Neural crest cell (in vitro differentiated cells): ENCODE measurements at places on chromosomes 5 and 9. TPM values are rescaled to one million over a fixed set of nuclear protein-coding genes. Genes with fewer than 3 reads are reported as not detected.

- no peak for DNase-seq
Observed at GRCh38 chr9:1202512-1203280, 152.5 kb downstream of the DMRT2 start.

DNA sequence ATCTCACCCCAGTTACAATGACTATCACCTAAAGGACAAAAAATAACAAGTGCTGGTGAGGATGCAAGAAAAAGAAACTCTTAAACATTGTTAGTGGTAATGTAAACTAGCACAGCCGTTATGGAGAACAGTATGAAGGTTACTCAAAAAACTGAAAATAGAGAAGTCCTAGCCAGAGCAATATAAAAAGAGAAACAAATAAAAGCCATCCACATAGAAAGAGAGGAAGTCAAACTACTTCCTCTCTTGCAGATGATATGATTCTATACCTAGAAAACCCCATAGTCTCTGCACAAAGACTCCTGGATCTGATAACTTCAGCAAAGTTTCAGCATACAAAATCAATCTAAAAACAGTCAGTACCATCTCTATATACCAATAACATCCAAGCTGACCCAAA is 221.5 kb upstream of the FAM174A start:
- DNase-seq: no peak

DNA sequence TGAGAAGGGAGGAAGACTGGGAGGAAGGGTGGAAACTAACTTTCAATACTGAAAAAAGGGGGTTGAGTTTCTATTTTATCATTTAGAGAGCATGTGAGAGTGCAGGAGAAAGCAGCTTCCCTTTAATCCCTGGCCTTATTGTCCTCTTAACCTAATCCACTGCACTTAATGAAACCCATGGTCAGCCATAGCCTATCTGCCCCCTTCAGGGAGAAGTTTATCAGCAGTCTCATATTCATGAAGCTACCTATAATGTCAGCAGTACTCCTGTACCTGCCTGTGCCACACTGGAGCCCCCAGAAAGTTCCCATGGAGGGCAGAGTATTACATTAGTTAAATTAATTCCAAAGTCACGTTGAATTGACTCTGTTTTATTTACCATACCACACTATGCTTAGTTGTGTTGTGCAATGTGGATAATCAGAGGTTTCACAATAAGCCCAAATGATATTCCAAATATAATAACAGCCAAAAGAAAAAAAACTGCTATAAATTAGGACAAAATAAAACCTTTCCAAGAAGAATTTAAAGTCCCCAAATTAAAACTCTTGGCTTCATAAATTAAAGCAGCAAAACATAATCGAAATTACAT is 62.9 kb downstream of the MUSK start:
- DNase-seq: no peak

- no peak for DNase-seq
Observed at GRCh38 chr9:137336735-137337134, 34.7 kb upstream of the NRARP start.

DNA sequence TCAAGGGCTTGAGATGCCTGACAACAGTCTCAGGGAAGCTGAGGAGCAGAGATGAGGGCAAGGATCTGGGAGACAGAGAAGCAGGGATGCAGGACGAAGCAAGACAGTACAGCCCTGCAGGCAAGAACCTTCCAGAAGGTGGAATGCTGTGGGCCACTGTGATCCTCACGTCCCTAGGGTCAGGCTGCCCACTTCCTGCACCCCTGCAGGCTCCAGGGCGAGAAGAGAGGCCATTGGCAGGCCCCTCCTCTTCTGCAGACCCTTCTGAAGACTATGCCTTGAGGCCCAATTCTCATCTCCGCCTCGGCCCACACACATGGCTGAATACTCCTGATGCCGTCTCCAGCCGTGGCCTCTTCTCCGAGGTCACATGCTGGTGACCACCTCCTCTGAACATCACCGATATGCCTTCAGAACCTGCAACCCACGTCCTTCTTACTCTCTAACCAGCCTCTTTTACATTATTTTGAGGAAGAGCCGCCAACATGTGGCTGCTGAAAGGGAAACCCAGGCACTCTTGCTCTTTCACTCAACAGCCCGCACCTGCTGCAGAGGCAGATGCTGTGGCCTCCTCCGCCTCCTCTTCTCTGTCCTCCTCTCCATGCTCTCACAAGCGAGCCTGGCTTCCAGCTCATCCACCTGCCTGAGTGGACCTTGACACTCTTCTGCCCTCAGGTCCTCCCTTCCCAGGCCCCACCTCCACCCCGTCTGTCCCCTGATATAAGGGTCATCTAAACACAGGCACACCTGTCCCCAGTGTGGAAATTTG is 181.5 kb downstream of the IRX2 start:
- no peak for DNase-seq

DNA sequence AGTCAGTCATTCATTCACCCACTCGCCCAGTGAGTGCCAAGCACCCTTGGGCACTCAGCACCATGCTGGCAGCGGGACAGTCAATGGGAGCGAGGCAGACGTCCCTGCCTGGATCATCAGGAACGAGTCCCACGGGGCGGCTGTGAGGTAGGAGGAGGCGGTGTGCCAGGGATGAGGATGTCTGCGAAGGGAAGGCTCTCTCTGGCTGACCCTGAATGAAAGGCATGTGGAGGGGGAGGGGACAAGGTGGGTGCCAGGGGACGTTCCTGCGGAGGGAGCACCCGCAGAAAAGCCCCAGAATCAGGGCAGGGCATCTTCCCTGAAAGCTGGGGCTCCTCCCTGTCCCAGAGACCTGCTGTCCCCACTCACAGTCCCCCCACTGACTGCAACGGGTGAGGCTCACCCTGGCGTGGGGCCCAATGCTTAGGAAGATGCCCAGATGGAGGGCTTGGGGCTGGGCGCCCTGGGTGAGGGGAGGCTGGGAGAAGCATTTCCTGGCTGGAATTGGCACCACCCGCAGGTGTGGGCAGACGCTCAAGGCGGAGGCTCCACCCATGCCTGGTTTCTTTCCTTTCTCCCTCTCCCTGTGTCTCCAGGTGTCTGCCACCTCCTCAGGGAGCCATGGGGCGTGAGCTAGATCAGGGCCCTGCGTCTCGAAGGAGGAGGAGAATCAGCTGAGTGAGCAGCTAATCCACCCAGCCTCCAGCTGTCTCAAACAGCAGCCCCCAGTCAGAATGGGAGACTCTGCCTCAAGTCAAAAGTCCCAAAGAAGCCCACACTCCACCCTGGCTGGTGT is 179.0 kb upstream of the PPP1R26 start:
- no peak for DNase-seq

DNA sequence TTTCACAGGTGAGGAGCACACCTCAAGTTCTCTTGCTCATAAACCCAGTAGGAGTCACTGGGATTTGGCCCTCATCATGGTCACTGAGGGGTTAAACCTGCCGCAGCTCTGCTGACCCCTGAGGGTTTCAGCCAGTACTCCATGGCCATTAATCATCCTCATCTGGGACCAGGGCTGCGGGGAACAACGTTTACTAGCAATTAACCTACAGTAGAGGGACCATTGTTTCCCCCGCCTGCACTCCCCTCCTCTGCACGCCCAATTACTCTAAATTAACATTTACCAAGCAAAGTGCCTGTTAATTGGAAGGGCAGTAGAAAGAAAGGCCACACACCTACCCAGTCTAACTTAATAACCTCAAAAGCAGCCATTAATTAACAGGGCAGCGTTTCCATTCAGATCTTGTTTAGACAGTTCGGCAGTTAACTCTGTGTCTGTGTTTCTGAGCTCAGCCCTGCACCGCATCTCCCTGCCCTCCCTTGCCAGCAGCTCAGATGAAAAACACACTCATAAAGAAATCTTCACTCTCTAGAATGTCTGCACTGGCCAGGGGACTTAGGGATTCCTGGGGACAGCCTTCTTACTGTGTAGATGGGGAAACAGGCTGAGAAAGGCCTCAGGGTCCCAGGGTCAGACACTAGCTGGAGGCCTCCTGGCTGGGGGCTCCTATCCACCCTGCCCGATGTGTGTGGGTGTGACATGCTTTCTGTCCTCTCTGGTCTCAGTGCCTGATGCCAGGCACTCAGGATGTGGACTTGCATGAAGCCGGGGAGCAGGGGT is 51.6 kb downstream of the ALG2 start:
- no peak for DNase-seq

GRCh38 chr9:117719161-117719920 is 15.1 kb downstream of the TLR4 start:
- no peak for DNase-seq

- no peak for DNase-seq
Observed at GRCh38 chr5:87432460-87432859, 19.7 kb upstream of the CCNH start.

DNA sequence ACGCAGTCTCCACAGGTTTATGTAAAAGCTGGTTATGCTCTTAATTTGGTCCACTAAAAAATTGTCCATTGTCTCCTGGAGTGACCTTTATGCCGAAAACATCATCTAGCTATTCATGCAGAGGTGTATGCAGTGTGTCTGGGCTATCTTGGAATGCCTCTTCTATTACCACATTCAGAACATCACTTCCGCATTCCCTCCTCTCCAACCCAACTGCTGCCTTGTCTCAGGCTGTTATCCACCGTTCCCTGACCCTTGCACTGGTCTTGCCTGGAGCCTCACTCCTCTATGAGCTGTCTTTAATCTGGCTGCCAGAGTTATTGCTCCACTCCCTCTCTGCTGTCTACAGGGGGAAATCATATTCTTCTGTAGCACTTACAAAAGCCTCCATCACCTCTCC is 214.1 kb upstream of the ANKRD55 start:
- no peak for DNase-seq

GRCh38 chr9:124042201-124042721 is 30.7 kb downstream of the LHX2 start:
- no peak for DNase-seq

- no peak for DNase-seq
Observed at GRCh38 chr9:110086537-110086936, 121.4 kb downstream of the C9orf152 start.

ZNF883 gene
- total RNA-seq: 8.7 TPM in 2 replicates

PTPDC1 gene
- 9.5 and 10.1 TPM in 2 replicates for total RNA-seq

BTNL8 gene
- not detected in 2 replicates for total RNA-seq
